ENCODE measurements at places on chromosomes 11 and 22. TPM values are rescaled to one million over a fixed set of nuclear protein-coding genes. Genes with fewer than 3 reads are reported as not detected.

HTR3B gene
- not detected for total RNA-seq

GRCh38 chr22:23263651-23264555 is 83.6 kb downstream of the BCR start:
- no peaks in the 10 kb centered on the region for H3K27me3 ChIP-seq
- peaks cover 8% of the 10 kb centered on the region for H3K4me1 ChIP-seq
- no peak overlapping the region for H3K4me3 ChIP-seq
- H3K36me3 ChIP-seq: peaks cover 38% of the 10 kb centered on the region
- H3K27ac ChIP-seq: no peak overlapping the region

- H3K4me1 ChIP-seq: no peaks in the 10 kb centered on the region
- no peak for DNase-seq
- H3K36me3 ChIP-seq: no peaks in the 10 kb centered on the region
- no peak overlapping the region for H3K4me3 ChIP-seq
- no peaks in the 10 kb centered on the region for H3K27me3 ChIP-seq
These were observed 13.1 kb upstream of the YAP1 start for GRCh38 chr11:102097186-102097585.

DNA sequence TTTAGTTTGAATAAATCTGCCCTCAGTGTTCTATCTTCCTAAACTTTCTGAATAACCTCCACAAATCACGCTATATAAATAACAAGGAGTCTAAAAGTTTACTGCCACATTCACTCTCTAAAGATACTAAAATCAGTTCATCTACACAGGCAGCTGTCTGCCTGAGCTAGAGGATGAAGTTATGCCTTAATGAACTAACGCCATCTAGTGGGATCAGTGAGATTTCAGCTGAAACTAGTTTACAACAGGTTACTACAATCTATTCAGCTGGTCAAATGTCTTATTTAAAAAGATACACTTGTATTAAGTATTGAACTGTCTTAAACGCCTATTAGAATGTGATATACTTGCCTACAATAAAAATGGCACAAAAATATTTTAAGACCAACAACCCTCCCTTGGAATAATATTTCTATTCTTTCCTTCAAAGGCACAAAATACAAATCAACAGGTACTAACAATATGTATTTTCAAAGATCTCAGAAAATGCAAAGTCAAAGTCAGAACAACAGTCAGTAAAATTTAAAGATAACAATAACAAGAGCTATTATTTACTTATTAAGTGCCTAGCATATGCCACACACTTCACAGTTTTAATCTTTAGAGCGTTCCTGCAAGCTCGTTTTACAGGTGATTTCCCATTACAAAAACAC is 84.1 kb downstream of the LARGE2 start:
- H3K4me1 ChIP-seq: no peaks in the 10 kb centered on the region
- peak; percentile 37 for DNase-seq
- H3K27me3 ChIP-seq: no peaks in the 10 kb centered on the region
- no peak overlapping the region for H3K4me3 ChIP-seq

SGSM1 gene
- total RNA-seq: 0.07 TPM

GRCh38 chr22:49188091-49188490 is 639.6 kb downstream of the BRD1 start:
- no peak overlapping the region for H3K4me3 ChIP-seq
- H3K27ac ChIP-seq: no peak overlapping the region
- H3K36me3 ChIP-seq: no peaks in the 10 kb centered on the region

PISD gene
- 45.9 TPM for total RNA-seq

- H3K4me3 ChIP-seq: no peak overlapping the region
- peaks cover 82% of the 10 kb centered on the region for H3K27me3 ChIP-seq
- H3K27ac ChIP-seq: no peak overlapping the region
- H3K36me3 ChIP-seq: no peaks in the 10 kb centered on the region
These were observed 172.8 kb upstream of the NAV2 start for GRCh38 chr11:19539861-19540260.

- H3K27ac ChIP-seq: no peak overlapping the region
- no peaks in the 10 kb centered on the region for H3K4me1 ChIP-seq
- peaks cover 86% of the 10 kb centered on the region for H3K27me3 ChIP-seq
- DNase-seq: no peak
- H3K4me3 ChIP-seq: no peak overlapping the region
These were observed 8.9 kb upstream of the TBX1 start for GRCh38 chr22:19751497-19752245.

- H3K27me3 ChIP-seq: no peaks in the 10 kb centered on the region
- peaks cover 44% of the 10 kb centered on the region for H3K36me3 ChIP-seq
- H3K4me3 ChIP-seq: no peak overlapping the region
- DNase-seq: peak; percentile 85
These were observed 11.1 kb downstream of the TXN2 start for GRCh38 chr22:36470162-36470993.

- DNase-seq: no peak
- H3K4me1 ChIP-seq: peaks cover 9% of the 10 kb centered on the region
- H3K27ac ChIP-seq: no peak overlapping the region
- no peaks in the 10 kb centered on the region for H3K36me3 ChIP-seq
These were observed 46.9 kb upstream of the SESN3 start for GRCh38 chr11:95277868-95278267.

DNA sequence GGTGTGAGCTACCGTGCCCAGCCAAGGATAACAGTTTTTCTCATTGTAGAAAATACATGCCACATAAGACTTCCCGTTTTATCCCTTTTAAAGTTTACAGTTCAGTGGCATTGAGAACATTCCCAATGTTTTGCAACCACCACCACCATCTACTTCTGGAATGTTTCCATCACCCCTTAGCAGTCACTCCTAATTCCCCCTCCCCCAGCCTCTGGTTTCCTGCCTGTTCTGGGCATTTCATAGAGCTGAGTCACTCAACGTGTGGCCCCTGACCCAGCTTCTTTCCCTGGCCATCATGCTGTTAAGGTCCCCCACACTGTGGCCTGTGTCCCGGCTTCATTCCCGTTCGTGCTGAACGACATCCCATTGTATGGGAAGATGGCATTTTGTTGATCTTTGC is 30.7 kb downstream of the FGF4 start:
- H3K36me3 ChIP-seq: peaks cover 9% of the 10 kb centered on the region
- H3K27me3 ChIP-seq: peaks cover 85% of the 10 kb centered on the region
- peaks cover 10% of the 10 kb centered on the region for H3K4me1 ChIP-seq
- peak; percentile 22 for DNase-seq

- H3K36me3 ChIP-seq: no peaks in the 10 kb centered on the region
- H3K4me1 ChIP-seq: no peaks in the 10 kb centered on the region
- H3K27me3 ChIP-seq: peaks cover 44% of the 10 kb centered on the region
- H3K27ac ChIP-seq: no peak overlapping the region
These were observed 38.6 kb downstream of the GGTLC2 start for GRCh38 chr22:22682807-22683667.

GRCh38 chr11:115157247-115157646 is 347.0 kb downstream of the CADM1 start:
- H3K36me3 ChIP-seq: no peaks in the 10 kb centered on the region
- no peak for DNase-seq
- H3K27me3 ChIP-seq: peaks cover 33% of the 10 kb centered on the region
- no peak overlapping the region for H3K27ac ChIP-seq

ARHGAP8 gene
- 127 TPM for total RNA-seq

DNA sequence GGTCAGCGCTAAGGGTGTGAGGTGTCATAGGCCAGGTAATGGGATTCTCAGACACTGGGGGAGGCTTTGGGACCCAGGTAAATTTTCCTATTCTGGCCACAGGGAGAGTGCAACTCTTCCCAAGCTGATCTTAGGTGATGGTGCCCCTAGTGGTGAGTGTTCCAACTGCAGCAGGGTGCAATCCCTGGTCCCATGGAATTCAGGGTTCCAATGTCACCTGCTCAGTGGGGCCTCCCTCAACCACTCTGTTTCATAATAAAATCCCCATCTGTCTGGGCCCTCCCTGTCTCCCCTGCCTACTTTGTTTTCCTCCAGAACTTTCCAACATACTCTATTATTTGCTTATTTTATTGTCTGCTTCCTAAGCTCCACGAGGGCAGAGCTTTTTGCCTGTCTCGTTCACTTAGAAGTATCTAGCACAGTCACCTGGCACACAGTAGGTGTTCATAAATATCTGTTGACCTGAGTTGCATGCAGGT is 2.9 kb upstream of the SGSM1 start:
- no peak overlapping the region for H3K4me3 ChIP-seq
- no peak overlapping the region for H3K27ac ChIP-seq
- no peaks in the 10 kb centered on the region for H3K36me3 ChIP-seq
- peak; percentile 81 for DNase-seq

GRCh38 chr11:112025707-112026106 is 499 bp downstream of the DLAT start:
- no peaks in the 10 kb centered on the region for H3K4me1 ChIP-seq
- no peak for DNase-seq
- H3K27me3 ChIP-seq: no peaks in the 10 kb centered on the region
- peak overlapping the region; percentile 93 for H3K4me3 ChIP-seq

CCT8L2 gene
- total RNA-seq: not detected

SLC25A45 gene
- total RNA-seq: 2.9 TPM

KRTAP5-11 gene
- not detected for total RNA-seq

GRCh38 chr11:95057959-95058358 is 8.7 kb downstream of the KDM4F start:
- no peaks in the 10 kb centered on the region for H3K4me1 ChIP-seq
- H3K27ac ChIP-seq: no peak overlapping the region
- DNase-seq: no peak
- H3K36me3 ChIP-seq: no peaks in the 10 kb centered on the region

GRIA4 gene
- total RNA-seq: not detected

GRCh38 chr22:17257121-17258001 is 38.1 kb upstream of the ADA2 start:
- H3K36me3 ChIP-seq: no peaks in the 10 kb centered on the region
- peaks cover 35% of the 10 kb centered on the region for H3K27me3 ChIP-seq
- no peaks in the 10 kb centered on the region for H3K4me1 ChIP-seq

DNA sequence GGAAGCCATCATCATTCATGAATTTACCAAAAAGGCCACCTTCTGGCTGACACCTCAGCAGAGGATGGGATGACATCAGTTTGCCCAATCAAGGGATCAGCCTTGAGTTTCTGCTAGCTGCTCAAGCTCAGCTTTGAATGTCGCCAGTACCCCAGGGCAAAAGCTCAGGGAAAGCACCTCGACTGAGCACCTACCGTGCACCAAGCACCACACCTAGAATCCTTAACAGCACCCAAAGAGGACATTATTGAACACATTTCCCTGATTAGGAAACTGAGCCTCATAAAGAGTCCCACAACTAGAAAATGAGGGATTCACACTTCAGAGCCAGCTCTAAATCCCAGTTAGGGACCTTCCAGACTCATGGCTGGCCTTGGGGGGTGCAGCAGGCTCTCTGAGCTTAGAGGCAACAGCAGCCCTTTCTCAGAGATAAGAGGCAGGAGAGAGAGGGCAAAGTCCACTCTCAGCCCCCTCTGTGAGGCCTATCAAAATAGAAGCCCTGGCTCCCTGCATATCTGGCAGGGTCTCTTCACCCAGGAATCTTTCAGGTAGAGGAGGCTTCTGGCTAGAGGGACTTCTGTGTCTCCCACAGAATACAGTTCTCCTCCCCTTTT is 13.4 kb upstream of the DAGLA start:
- DNase-seq: no peak
- no peak overlapping the region for H3K27ac ChIP-seq
- peaks cover 9% of the 10 kb centered on the region for H3K4me1 ChIP-seq
- H3K27me3 ChIP-seq: no peaks in the 10 kb centered on the region

DNA sequence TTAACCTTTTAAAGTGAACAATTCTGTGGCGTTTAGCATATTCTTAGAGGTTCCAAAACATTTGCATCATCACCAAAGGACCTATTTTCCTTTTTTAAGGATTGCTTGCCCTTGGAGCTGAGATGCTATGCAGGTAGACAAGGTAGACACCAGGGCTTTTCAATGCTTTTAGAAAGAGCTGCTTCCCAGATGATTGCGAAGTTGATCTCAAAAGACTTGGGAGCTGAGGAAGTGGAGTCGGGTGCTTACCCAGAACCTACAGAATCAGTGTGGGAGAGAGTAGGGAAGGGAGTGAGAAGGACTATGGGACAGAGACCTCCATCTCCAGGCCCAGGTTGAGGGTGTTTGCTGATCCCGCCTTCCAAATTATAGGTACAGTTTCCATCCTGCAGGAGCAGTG is 11.1 kb upstream of the ALX4 start:
- DNase-seq: no peak
- no peaks in the 10 kb centered on the region for H3K36me3 ChIP-seq
- H3K4me3 ChIP-seq: no peak overlapping the region
- no peak overlapping the region for H3K27ac ChIP-seq
- H3K4me1 ChIP-seq: no peaks in the 10 kb centered on the region
- peaks cover 99% of the 10 kb centered on the region for H3K27me3 ChIP-seq

DNA sequence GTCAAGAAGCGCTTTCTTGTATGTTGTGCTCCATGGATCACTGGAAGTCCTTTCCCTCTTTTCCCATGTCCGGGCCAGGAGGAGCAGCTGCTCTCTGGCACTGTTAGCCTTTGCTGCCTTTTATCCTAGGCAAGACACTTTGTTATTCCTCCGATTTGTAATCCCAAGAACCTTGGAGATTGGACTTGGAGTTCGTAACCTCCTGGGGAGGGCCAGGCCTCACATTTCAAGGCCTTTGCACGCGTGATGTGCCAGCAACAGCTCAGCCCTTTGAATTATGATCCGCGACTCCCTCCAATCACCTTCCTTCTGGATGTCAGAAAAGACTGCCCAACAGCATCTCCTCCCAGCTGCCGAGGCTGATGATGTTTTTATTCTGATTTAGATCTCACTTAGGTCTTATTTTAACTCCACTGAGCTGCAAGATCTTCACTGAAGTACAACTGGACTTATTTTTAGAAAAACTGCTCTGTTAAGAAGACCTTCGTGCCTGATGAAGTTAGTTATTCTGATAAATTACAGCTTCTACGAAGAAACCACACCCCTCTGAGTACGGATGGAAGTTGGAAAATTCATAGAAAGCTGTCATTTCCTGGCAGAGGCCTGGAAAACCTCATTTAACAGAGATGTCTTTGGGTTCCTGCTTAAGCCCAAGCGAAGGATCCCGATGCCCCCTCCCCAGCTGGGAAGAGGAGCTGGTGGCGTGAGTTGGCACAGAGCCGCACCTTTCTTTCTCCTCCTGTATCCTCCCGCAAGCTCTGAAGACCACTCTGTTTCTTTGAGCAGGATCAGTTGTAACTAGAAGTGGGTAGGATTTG is 62.4 kb downstream of the PARVB start:
- H3K4me3 ChIP-seq: no peak overlapping the region
- H3K27ac ChIP-seq: no peak overlapping the region
- no peaks in the 10 kb centered on the region for H3K27me3 ChIP-seq
- no peaks in the 10 kb centered on the region for H3K36me3 ChIP-seq

DNA sequence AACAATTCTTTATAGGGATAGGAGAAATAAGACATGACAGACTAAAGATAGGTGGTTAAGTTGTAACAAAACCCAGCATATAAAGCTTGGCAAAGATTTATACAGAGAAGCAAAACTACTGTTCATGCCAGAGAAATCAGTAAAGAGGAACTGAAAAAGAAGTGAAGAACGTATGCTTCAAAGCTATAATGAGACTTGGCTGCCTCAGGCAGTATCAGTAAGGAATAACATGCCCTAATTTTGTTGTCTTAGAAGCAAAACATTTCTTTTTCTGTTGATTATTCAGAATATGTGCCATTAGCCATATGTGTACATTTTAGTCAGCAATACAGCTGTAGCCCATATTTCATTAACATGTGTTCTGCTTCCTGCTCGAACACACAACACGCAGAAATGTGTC is 403.2 kb downstream of the NELL1 start:
- no peak overlapping the region for H3K27ac ChIP-seq
- H3K27me3 ChIP-seq: no peaks in the 10 kb centered on the region
- no peak overlapping the region for H3K4me3 ChIP-seq
- H3K4me1 ChIP-seq: no peaks in the 10 kb centered on the region
- H3K36me3 ChIP-seq: no peaks in the 10 kb centered on the region
